ENCODE measurements at places on chromosomes 6 and 20.

- DNase-seq = no peak
These were observed 221.0 kb upstream of the PDE10A start for GRCh38 chr6:165883851-165884640.

- no peak for DNase-seq
These were observed 919.0 kb downstream of the KIF16B start for GRCh38 chr20:15654208-15654649.

- no peak for DNase-seq
These were observed 469.5 kb upstream of the NRSN1 start for GRCh38 chr6:23656255-23657194.

- no peak for DNase-seq
These were observed 296.7 kb downstream of the TFAP2C start for GRCh38 chr20:56925831-56926170.

- no peak for DNase-seq
These were observed 16.0 kb upstream of the NKX2-2 start for GRCh38 chr20:21529863-21530262.

DNA sequence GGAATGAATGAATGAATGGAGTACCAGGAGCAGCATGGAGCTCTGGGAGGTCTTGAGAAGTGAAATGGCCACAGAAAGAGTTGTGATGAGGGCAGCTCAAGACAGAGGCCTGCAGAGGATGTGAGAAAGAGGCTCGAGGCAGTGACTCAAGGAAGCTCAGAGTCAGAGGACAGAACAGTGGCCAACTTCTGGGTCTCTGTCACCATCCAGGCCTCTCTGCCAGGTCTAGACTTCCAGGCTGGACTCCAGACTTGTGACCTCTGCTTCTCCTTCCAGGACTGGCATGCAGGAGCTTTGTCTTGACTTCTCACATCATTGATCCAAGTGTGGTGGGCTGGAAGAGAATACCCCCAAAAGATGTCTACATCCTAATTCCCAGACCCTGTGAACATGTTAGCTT is 119.8 kb downstream of the TOX2 start:
- no peak for DNase-seq

GRCh38 chr6:166942393-166943168 is 13.8 kb downstream of the RNASET2 start:
- DNase-seq = no peak

DNA sequence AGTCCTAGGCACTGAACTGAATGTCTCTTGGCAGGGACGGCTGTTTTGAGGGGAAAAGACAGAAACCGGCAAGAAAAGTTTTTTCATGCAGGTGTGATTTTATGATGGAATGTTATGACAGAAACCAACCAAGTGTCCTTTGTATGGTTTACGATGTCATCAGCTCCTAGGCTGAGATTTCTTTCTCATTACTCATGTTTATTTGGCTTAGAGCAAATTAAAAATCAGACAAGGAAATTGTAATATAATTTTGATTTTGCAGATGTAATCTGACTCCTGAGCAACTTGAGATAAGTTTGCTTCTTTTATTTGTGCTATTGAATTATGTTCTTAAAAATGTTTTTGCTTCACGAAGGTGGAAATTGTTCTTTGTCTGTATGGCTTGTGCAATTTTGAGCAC is 58.8 kb upstream of the MAP3K7 start:
- no peak for DNase-seq

GRCh38 chr20:41072190-41072863 is 43.7 kb downstream of the TOP1 start:
- no peak for DNase-seq

- DNase-seq = no peak
These were observed 6.6 kb upstream of the FBXO9 start for GRCh38 chr6:53058388-53059195.

DNA sequence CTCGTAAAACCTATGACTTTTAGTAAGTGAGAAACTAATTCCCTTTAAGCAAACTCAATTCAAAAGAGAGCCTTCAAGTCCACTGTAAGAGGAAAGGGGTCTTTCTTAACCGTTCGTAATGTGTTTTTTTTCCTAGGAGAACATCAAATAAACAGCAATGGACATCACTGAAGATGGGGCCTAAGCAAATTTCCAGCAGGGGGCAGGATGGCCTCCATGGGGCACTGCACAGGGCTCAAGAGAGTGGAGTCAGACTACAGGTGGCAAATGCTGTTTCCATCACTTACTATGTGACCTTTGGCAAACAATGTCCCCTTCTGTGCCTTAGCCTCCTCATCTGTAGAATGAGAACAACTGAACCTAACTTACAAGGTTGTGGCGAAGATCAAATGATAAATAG is 88.7 kb downstream of the ARHGAP18 start:
- DNase-seq = peak; percentile 24

- DNase-seq = no peak
These were observed 103.6 kb upstream of the SCGN start for GRCh38 chr6:25548451-25548850.

DNA sequence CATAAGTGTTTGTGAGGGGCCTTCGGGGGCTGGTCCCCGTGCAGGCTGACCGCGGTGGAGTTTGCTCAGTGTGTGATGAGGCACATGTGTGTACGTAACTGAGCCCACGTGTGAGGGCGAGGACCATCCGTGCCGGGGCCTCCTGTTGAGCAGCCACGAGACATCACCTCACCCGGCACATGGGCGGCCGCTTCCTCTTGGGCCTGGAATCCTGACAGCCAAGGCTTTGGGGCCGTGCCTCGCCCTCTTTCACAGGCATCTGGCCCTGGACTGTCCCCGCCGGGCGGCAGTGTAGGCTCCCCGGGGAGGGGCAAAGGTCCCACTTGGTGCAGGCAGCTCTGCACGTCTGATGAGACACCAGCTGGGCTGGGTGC is 202.3 kb downstream of the DLL1 start:
- DNase-seq = no peak

- DNase-seq = no peak
These were observed 26.8 kb upstream of the CRIP3 start for GRCh38 chr6:43335469-43335868.

- DNase-seq = no peak
These were observed 169.7 kb upstream of the TNFAIP3 start for GRCh38 chr6:137697267-137697938.

GRCh38 chr20:1324598-1325172 is 4.3 kb downstream of the SDCBP2 start:
- DNase-seq = peak; percentile 23

- no peak for DNase-seq
These were observed 64.0 kb downstream of the PLCB1 start for GRCh38 chr20:8196096-8196495.

DNA sequence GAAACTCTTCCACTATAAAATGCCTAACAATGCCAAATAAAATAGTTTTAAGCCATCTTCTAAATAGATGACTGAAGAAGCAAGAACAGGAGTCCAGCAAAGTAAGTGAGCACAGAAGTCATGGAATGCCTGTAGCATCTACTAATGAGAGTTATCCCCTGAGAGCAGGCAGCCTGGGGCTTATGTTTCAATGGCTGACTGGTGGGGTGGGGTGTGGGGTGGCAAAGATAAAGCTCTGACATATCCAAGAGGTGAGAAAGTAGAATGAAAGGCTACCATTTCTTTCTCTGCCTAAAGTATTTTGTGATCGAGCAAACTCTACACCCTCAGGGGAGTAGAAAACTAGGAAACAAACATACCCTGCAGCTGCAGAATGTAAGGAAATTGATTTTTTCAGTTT is 348.8 kb downstream of the TFAP2B start:
- no peak for DNase-seq

GRCh38 chr6:70236343-70236742 is 66.5 kb downstream of the COL9A1 start:
- no peak for DNase-seq

DNA sequence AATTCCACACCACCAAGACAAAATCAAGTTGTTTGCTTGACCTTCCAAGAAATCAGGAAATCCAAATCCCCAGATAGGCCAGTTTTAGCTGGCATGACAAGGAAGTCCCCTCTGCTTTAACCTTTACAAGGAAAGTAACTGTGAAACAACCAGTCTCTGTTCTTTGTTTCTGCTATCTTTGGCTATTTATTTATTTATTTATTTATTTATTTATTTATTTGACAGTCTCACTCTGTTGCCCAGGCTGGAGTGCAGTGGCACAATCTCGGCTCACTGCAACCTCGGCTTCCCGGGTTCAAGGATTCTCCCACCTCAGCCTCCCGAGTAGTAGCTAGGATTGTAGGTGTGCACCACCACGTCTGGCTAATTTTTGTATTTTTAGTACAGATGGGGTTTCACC is 14.5 kb upstream of the GMNN start:
- DNase-seq = no peak

DNA sequence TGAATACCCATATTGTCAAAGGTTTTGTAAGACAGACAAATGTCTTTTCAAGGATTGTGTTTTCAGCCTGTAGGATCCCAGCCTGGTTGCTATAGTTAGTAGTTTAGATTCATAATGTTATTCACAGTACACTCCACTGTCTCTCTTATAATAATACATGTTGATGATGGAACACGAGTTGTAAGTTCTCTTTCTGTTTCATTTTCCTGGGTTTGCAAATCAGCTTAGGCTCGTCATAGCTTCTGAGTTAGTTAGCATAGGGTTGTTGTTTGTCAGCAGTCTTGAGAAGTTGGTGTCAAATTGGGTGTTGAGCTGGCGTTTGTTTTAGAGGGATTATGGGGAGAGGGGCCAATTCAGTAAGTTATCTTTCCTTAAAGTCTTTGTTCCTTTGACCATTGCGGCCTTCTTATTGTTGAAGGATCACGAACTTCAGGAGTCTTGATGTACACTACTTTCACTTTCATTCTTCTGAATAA is 45.8 kb downstream of the QKI start:
- no peak for DNase-seq

DNA sequence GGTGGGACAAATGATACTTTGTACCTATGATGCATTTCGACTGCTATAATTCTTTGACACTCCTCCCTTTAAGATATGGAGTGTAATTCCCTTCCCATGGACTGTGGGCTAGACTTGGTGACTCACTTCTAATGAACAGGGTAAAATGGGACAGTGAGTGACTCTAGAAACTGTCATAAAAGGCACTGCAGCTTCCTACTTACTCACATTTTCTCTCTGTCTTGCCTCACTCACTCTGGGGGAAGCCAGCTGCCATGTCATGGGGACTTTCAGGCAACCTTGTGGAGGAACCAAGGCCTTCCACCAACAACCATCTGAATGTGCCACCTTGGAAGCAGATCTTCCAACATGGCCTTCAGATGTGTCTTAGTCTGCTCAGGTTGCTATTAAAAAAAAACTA is 12.9 kb upstream of the GFOD1 start:
- no peak for DNase-seq

DNA sequence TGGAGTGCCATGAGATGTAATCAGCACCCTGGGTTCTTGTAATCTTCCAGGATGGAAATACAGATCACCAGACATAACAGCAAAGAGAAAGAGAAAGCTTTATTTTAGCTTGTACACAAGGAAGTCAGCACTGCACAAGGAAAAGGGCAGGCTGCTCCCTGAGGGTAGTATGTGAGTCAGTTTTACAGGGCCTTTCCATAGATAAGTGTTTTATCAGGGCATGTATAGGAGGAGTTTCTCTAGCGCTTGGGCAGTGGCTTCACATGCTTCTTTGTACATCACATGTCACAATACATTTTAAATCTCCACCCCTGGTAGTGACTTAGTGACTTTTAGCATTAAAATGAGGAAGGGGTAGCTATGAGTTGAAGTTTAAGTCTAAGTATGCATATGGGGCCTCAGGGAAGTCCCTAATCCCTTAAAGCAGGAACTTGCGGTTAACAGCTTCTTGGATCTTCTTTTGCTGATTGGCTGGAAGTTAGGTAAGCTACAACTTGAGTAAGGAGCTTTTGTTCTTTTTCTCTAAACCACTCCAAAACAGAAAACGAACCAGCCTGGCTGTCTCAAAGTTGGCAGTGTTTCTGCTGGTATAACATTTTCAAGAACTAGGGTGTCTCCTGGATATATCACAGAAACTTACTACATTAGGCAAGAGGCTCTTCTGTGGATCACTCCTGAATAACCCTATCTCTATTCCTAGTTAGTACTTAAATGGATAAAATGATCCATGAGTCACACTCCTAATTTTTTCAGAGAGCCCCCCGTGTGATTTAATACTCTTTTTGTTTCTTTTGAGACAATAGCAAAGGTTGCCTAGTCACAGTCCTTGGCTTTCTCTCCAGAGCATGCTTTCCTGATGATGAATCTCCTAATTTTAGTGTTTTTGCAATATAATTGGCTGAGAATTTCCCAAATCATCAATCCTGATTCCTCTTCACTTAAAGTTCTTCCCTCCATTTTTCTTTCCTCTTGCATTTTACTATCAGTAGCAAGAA is 60.2 kb downstream of the MRAP2 start:
- DNase-seq = no peak

DNA sequence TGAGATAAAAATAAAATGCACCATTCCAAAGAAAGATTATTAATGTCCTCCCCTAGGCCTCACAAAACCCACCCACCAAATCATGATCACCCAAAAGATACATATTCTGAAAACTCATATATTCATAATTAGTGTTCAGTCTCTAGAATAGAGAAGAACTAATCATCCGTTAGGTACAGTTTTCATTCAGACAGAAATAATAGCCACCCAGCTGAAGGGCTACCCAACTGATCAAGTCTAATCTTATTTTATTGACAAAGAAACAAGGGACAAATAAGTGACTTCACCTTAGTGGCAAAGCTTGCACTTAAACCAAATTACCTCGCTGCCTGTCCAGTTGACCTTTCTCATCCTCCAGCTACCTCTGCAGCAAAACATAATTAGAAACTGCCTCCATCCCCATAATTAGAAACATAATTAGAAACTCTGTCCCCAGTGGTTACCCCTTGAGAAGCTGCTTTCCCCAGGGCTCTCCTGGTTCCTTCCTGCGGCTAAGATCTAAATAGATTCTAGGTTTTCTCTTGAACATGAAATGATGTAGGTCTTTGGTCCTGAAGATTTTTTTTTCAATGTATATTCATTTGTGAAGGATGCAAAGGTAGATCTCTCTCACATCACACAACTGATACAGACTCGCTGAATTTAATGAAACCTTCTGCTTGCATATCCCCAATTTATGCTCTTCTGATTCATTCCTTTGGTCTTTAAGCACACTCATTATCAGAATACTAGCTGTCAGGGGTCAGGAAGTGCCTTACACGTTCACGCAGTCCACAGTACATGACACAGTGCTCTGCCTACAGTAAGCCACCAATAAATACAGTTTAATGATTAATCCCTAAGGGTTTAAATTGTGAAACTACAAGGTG is 46.3 kb downstream of the HBS1L start:
- no peak for DNase-seq

DNA sequence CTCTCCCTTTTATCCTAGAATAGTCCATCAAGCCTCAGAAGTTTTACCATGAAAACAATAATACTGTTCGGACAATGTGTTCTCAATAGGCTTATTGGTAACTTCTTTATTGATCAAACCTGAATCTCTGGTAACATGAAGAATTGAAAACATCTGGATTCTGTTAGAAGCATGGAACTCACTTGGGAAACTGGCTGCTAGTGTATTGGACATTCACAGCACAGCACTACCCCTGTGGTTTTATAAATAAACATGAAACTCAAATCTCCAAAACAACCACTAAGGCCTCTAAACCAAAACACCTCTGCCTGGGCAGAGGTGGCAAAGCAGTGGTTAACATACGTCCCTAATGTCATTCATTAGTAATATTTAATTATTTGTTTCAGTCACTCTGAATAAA is 157.6 kb upstream of the KCNQ5 start:
- DNase-seq = no peak

GRCh38 chr6:87277123-87277522 is 45.3 kb upstream of the SMIM8 start:
- DNase-seq = no peak

GRCh38 chr20:19015351-19016139 is 196.9 kb upstream of the SLC24A3 start:
- DNase-seq = no peak
